Stimulated activated CD8-positive, alpha-beta memory T cell treated with anti-CD3 and anti-CD28 coated beads, Interleukin-15, amount 100 ng/mL, for 1 hour (primary cell): ENCODE measurements at places on chromosomes 2 and 18.

DNA sequence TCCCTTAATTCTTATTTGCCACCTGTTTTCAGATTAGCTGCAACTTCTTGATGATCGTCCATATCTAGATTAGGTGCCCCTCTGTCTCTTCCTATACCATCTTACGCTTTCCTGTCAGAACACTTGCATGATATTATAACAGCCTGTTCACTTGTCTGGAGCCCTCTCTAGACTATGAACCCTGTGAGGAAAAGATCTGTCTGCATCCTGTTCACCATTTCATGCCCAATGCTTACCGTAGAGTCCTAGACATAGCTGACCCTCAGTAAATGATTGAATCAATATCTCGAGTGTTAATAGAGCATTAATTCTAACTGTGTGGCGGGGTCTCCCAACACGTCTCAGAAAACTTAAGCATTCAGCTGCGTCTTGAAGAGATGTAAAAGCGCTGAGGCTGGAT is 31.8 kb upstream of the TMEM17 start:
- DNase-seq, result no peak

DNA sequence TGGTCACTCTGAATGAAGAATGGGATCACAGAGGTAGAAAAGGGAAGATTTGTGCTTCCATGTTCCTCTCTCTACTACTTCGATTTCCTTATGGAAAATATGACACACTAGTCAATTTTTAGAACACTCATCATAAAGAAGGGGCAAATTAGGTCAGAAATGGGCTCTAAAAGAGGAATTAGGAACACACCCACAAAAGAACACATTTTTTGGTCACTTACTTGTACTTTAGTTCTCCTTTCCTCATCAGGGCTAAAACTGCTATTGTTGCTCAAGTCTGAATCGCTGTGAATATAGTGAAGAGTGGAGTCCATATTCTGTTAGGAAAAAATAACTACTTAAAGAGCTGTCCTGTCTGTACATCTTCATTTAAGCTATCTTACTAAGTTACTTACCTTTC is 52.6 kb downstream of the PPP4R1 start:
- no peak for DNase-seq

- DNase-seq, result no peak
Measured at GRCh38 chr2:12652723-12653122, 64.0 kb upstream of the TRIB2 start.

DNA sequence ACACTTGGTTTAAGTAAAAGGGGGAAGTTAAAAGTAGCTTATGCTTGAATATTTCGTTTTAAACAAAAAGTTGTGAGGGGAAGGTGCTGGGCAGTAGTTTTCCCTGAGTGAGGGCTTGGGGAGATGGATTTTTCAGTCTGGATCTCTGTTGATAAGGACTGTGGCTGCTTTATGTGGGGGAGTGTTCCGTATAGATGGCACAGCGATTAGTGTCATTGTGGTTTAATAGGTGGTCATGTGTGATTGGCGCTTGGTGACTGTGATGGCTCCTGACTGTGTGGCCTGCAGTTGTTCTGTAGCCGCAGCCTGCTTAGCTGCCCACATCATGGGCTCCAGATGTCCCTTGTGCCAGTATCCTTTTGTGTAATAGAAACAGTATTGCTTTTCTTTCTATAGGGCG is 156.2 kb downstream of the WDSUB1 start:
- DNase-seq, result no peak

- no peak for DNase-seq
Measured at GRCh38 chr2:36965206-36965605, 1.1 kb downstream of the STRN start.
